ENCODE measurements at places on chromosomes 1 and 21. TPM values are rescaled to one million over a fixed set of nuclear protein-coding genes. Genes with fewer than 3 reads are reported as not detected.
A peak's percentile ranks its signal among the peaks of the same experiment; 100 is the strongest.

- peaks cover 11% of the 10 kb centered on the region for H3K4me1 ChIP-seq
- no peaks in the 10 kb centered on the region for H3K36me3 ChIP-seq
- H3K4me3 ChIP-seq, result no peak overlapping the region
Measured at GRCh38 chr1:155864393-155864792, 5.0 kb downstream of the SYT11 start.

DNA sequence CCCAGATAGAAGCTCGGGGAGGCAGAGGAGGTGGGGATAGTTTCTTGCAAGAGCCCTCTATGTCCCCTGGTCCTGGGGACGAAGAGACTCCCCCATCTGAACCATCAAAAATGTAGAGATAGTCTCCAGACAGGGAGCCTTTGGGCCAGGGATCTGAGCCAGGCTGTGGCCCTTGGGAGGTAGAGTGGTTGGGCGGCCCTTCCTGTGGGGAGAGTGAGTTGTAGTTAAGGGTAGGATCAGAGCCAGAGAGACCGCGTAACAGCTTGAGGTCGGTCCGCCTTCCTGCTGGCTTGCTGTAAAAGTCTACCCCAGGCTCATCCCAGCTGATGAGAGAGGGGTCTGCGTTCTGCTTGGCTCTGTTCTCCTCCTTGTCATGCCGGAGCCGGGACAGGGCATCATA lies 25.3 kb downstream of the PIK3C2B start:
- H3K4me1 ChIP-seq, result peaks cover 70% of the 10 kb centered on the region
- no peak for DNase-seq
- H3K27me3 ChIP-seq, result no peaks in the 10 kb centered on the region
- no peak overlapping the region for H3K4me3 ChIP-seq

- no peak overlapping the region for H3K4me3 ChIP-seq
- no peaks in the 10 kb centered on the region for H3K36me3 ChIP-seq
- H3K27me3 ChIP-seq, result no peaks in the 10 kb centered on the region
- no peaks in the 10 kb centered on the region for H3K4me1 ChIP-seq
- no peak for DNase-seq
- H3K27ac ChIP-seq, result no peak overlapping the region
Measured at GRCh38 chr1:81430955-81431623, 369.6 kb upstream of the ADGRL2 start.

DNA sequence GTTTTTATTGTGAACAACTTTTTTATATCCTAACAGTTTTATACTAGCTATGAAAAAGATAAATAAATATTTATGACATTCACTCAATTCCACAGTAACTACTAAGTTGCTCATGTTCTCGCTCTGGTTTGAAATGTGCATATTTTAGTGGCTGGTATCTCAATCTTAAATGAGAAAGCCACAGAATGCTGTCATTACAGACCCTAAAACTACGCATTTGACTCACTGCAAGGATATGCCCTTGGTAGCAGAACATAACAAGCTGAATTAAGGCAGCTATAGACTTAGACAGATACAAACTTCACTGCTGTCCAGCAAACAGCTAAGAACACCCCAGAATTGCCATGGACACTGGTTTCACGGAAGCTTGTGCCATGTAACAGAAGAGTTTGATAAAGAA lies 19.0 kb downstream of the DAB1 start:
- H3K36me3 ChIP-seq, result no peaks in the 10 kb centered on the region
- no peak for DNase-seq
- H3K4me3 ChIP-seq, result no peak overlapping the region
- no peak overlapping the region for H3K27ac ChIP-seq
- H3K27me3 ChIP-seq, result no peaks in the 10 kb centered on the region

DNA sequence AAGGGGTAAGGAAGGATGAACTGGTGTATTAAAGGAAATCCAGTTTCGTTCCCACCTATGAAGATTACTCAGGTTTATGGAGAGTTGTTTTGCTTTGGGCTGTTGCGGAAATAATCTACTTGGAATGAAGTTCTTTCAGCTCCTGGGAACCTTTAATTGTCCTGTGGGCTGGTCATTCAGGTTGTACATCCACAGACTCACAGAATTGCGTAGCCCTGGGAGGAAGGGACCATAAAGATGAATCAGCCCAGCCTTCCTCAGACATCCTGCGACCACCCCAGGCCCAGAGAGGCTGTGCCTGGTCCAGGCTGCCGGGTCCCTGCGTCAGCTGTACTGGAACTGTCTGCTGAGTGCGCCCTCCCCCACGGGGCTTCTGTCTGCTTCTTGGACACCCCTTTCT lies 72.7 kb downstream of the GALNT2 start:
- no peaks in the 10 kb centered on the region for H3K27me3 ChIP-seq
- H3K4me3 ChIP-seq, result no peak overlapping the region
- no peak overlapping the region for H3K27ac ChIP-seq

DNA sequence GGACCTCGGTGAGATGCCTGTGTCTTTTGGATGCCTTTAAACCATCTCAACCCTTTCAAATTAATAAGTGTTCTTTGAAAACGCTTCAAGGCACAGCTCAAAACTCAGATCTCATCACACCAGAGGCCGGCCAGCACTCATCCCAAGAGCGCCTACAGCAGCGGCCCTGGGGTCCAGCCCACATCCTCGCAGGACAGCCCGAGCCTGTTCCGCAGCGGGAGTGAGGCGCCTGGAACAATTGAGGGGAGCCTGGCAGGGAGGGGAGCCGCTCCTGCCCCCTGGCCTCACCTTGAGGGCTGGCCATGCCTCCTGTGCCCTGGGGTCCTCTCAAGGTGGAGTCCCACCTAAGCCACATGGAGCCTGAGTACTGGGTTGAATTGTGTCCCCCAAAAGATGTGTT lies 37.9 kb downstream of the ACOT7 start:
- DNase-seq, result no peak
- no peak overlapping the region for H3K27ac ChIP-seq
- H3K36me3 ChIP-seq, result no peaks in the 10 kb centered on the region
- H3K4me3 ChIP-seq, result no peak overlapping the region

DNA sequence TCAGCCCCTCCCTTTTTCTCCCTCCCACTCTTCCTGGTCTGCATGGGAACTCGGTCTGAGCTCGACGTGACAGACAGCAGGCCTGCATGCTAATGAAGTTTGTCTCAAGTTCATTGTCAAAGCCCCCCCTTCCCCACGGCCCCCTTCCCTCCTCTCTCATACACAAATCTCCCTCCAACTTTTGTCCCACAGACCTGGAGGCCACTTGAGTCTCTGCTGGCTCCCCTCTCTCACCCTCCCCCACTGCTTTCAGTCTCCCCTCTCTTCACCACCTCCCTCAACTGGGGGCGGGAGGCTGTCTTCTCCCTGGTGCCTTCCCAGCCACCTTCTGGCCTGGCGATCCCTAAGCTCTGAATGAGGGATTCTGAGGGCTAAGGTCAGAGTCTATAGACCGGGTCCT lies 61.3 kb downstream of the RHBG start:
- peaks cover 4% of the 10 kb centered on the region for H3K4me1 ChIP-seq
- H3K27me3 ChIP-seq, result peaks cover 88% of the 10 kb centered on the region
- H3K4me3 ChIP-seq, result no peak overlapping the region
- H3K36me3 ChIP-seq, result no peaks in the 10 kb centered on the region

- no peak overlapping the region for H3K4me3 ChIP-seq
- no peaks in the 10 kb centered on the region for H3K36me3 ChIP-seq
- DNase-seq, result no peak
- H3K4me1 ChIP-seq, result no peaks in the 10 kb centered on the region
- H3K27me3 ChIP-seq, result no peaks in the 10 kb centered on the region
Measured at GRCh38 chr1:95352767-95353166, 118.8 kb downstream of the RWDD3 start.

DNA sequence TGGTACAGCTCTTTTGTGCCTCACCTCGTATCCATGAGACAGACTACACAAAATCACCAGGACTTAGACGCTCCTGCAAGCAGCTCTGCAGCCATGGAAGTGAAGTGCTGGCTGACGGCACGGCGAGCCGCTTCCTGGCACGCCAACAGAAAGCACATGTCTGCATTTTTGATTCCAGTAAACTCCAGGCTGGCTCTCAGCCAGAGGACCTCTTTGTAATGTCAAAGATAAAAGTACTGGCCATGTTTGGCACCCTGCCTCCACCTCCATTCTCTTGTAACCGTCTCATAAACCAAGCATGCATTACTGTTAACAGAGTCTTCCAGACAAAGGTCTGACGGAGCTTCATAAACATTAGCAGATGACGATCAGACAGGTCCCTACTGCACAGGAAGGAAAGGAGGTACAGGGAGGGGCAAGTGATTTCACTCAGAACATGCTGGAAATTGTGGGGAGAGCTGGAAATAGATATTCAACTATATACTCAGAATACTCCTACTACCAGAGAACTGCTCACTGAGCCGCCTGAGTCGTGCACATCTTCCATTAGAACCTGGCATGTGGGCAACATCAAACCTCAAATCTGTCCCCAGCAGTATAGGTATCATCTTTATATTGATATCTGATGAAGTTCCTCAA lies 632.0 kb downstream of the SMYD3 start:
- DNase-seq, result no peak
- no peaks in the 10 kb centered on the region for H3K27me3 ChIP-seq
- no peak overlapping the region for H3K27ac ChIP-seq
- H3K36me3 ChIP-seq, result peaks cover 5% of the 10 kb centered on the region
- H3K4me3 ChIP-seq, result no peak overlapping the region

GRCh38 chr1:207823880-207824566 lies 72.2 kb downstream of the CD46 start:
- peaks cover 96% of the 10 kb centered on the region for H3K4me1 ChIP-seq
- peaks cover 2% of the 10 kb centered on the region for H3K27me3 ChIP-seq
- peak overlapping the region; percentile 93 for H3K27ac ChIP-seq
- peaks cover 45% of the 10 kb centered on the region for H3K36me3 ChIP-seq

DNA sequence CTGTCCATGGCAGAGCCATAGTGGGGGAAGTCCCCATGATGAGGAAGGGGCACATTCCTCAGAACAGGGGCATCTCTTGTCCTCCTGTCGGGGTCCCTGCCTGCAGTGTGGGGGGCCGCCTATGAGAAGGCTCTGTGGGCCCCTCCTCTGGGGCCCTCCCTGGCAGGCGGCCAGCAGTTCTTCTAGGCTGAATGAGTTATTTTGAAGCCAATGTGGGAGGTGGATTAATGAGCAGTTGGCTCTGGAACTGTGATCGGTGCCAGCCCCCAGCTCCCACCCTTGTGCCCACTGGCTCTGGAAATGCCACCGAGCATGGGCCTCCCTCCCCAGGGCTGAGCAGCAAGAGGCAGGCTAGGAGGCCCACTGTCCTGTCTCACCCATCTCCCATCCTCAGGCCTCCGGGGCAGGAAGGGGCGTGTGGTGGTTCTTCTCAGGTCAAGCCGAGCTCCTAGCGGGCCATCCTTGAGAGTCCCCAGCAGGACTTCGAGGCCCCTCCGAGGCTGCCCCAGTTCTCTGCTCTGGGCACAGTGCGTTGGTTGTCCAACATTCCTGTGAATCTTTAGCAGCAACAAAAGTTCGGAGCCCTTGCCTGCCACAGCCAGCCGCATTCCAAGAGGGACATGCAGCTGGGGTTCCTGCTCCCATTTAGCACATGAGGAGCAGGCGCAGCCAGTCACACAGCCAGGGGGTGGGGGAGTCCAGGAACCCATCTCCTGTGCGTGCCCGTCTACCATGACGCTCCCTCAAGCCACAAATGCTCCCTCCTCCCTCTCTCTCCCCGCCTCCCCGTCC lies 57.2 kb downstream of the EDN2 start:
- no peak for DNase-seq
- no peaks in the 10 kb centered on the region for H3K36me3 ChIP-seq
- peaks cover 11% of the 10 kb centered on the region for H3K27me3 ChIP-seq
- no peak overlapping the region for H3K4me3 ChIP-seq
- H3K4me1 ChIP-seq, result no peaks in the 10 kb centered on the region
- H3K27ac ChIP-seq, result no peak overlapping the region

DNA sequence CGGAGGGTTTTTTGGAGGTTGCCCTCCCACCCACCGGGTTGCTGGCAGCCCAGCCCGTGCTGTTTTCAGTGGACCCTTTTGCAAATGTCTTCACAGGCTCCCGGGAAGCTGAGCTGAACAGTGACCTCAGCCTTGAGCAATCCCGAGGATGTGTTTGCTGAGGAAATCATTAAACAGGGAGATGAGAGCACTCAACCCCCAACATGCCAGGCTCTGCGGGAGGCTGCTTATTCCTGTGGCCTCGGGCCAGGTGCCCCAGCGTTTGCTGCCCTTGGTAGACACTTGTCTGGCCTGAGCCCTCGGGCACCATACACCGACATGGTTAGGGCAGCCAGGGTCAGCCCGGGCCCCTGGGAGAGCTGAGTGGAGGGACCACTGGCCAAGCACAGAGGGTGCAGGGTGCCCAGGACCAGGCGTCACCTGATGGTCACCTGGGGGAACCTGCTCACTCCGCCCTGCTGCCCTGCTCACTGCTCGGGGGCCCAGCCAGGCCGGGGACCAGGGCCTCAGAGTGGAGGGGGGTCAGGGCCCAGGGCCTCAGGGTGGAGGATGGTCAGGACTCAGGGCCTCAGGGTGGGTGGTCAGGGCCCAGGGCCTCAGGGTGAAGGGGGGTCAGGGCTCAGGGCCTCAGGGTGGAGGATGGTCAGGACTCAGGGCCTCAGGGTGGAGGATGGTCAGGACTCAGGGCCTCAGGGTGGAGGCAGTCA lies 42.5 kb upstream of the POFUT2 start:
- H3K27me3 ChIP-seq, result no peaks in the 10 kb centered on the region
- no peak overlapping the region for H3K27ac ChIP-seq
- H3K4me3 ChIP-seq, result no peak overlapping the region
- no peak for DNase-seq
- peaks cover 2% of the 10 kb centered on the region for H3K4me1 ChIP-seq

GRCh38 chr1:3601743-3602142 lies 9.6 kb downstream of the MEGF6 start:
- H3K4me3 ChIP-seq, result no peak overlapping the region
- no peak overlapping the region for H3K27ac ChIP-seq
- H3K4me1 ChIP-seq, result peaks cover 18% of the 10 kb centered on the region
- no peak for DNase-seq
- no peaks in the 10 kb centered on the region for H3K36me3 ChIP-seq

DNA sequence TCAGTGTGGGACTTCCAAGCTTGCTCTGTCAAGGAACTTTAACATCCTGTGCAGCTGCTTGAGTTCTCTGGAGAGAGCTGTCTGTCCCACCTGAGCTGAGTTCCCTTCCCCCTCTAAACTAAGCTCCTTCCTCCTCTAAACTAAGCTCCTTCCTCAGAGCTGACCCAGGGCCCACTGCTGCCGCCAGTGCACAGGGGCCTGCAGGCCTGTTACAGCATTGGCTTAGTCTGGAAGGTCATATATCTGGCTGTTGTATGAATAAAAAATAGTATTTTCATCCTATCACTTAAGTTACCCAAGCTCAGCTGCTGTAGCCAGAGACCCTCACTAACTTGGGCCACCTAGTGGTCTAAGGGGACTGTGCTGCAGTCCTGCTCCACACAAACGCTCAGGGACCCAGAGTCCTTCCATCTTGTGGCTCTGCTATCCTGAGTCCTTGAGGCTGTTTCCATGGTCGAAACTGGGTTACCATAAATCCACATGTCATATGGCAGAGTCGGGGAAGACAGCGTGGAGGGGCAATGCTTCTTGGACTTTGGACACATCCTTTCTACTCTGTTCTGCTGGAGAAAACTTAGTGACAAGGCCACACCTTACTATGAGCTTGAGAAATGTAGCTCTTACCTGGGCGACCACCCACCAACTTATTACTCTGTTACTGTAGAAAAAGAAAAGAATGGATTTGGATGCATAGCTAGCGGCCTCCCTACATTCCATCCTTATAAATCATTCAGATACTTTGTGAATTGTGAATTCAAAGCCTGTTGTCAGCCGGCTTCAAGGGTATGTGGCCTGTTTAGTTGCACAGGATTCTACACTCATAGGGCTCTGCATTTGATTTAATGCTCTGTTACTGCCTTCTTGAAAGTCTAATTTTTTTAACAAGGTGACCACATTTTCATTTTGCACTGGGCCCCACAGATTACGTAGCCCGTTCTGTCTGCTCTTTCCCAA lies 71.4 kb upstream of the GCLM start:
- no peak for DNase-seq
- no peaks in the 10 kb centered on the region for H3K4me1 ChIP-seq
- H3K36me3 ChIP-seq, result no peaks in the 10 kb centered on the region
- H3K4me3 ChIP-seq, result no peak overlapping the region
- H3K27ac ChIP-seq, result no peak overlapping the region
- H3K27me3 ChIP-seq, result peaks cover 7% of the 10 kb centered on the region

Gene HFM1
- 0.29 TPM for total RNA-seq

Gene SELENBP1
- total RNA-seq, result not detected

Gene PRR9
- not detected for total RNA-seq

Gene SHISA4
- total RNA-seq, result 0.24 TPM

Gene SLAMF1
- total RNA-seq, result 91.7 TPM
